HFFc6 (cell line): ENCODE measurements at places on chromosomes 11 and 22.

DNA sequence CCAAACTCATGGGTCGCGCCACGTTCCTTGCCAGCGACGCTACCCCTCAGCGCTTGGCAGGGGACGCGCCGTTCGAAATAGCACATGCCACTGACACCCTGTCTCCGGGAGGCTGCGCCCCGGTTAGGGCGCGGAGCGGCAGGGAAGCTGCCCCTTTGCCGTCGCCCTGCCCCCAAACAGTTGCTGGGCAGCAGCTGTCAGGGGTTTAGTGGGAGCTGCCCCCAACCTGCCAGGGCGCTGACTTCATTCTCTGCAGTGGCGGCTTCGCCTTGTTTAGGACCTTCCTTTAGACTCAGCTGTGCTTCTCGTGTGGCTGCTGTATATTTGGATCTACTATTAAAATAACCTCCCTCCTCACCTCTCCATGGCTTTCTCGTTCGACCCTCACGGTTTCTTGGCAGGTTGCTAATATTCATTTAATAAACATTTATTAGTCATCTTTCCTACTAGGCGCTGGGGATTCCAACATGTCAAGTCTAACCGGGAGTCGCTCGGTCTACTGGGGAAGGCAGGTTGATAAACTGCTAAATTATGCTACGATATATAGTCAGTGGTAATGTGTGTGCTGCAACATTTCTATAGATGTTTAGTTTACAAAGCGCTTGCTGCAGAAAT, 782 bp downstream of the TMEM109 start:
- DNase-seq: no peak

GRCh38 chr11:75233754-75234172, 6.8 kb upstream of the TPBGL start:
- DNase-seq: peak; percentile 56

DNA sequence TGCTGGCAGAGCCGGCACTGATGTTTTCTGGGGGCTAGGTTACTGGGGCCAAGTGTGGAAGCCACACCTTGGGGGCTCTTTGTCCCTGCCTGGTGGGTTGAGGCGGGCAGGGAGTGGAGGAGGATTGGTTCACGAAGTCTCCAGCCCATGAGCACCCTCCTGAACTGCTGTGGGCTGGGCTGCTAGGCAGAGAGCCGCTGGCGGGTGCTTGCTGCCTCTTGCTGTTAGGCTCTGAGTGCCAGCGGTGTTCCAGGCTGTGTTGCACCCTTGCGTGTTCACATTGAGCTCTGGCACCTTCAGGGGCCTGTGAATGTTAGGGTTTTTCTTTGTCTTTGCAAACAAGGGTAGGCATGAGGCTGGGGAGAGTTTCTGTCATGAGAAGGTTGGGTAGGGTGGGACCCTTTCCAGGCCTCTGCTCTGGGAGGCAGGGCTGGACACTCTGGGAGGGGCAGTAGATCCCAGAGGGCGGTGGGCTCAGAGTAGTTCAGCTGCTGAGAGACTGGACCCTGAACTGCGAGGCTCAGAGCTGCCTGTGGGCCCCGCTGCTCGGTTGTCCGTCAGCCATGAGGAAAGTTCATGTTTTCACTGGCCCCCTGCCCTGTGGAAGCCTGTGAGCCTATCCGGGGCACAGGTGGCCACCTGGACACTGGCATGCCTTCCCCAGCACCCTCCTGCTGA, 24.0 kb upstream of the TMEM191C start:
- no peak for DNase-seq

GRCh38 chr11:57413681-57414080, 13.2 kb downstream of the SLC43A3 start:
- DNase-seq: no peak

- no peak for DNase-seq
Observed at GRCh38 chr11:122872046-122872445, 10.5 kb upstream of the JHY start.

GRCh38 chr22:29661336-29661735, 57.9 kb downstream of the NF2 start:
- no peak for DNase-seq

DNA sequence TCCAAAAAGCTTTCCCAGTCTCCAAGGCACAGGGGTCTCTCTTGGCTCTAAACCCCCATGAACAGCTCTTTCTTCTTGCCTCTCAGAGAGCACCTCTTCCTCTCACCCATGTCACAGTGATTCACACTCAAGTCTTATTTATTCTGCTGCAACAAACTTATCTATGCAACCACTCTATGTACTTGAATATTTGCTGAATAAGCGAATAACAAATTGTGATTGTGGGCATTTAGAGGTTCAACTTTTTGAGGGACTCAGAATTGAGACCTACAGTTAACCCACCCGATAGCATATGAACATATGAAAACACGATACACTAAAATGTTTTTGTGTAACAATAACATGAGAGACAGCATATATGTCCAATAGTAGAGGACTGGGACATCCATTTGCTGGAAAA, 137.1 kb upstream of the NARS2 start:
- DNase-seq: no peak

DNA sequence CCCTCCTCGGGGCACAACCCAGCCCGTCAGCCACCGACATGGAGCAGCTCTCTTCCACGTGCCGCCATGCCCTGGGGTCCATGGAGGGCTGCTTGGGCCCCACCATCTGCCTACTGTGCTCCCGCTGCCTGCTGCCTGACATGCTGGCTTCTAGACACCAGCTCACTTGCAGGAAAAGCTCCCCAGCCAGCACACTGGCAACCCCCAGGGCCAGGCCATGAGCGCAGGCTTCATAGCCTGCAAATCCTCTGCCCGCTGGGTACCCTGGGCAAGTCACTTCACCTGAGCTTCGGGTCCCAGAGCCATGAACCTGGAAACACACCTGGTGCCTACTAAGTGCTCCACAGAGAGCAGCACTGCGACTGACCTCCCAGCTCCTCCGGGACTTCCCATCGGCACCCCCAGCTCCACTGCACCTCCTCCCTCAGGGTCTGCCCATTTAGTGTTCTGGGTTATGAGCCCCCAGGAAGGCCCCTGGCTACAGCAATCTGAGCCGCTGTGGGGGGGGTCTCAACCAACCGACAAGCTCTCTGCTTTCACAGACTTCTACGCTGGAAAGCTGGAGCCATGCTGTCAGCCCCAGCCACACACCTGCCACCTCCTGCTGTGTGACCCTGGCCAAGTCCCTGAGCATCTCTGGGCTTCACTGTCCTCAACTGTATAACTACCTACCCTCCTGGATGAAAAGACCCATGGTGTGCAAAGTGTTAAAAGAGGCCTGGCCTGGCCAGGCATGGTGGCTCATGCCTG, 139.2 kb downstream of the CRYBB2 start:
- no peak for DNase-seq

GRCh38 chr11:69422645-69423044, 58.8 kb upstream of the LINC01488 start:
- DNase-seq: no peak

DNA sequence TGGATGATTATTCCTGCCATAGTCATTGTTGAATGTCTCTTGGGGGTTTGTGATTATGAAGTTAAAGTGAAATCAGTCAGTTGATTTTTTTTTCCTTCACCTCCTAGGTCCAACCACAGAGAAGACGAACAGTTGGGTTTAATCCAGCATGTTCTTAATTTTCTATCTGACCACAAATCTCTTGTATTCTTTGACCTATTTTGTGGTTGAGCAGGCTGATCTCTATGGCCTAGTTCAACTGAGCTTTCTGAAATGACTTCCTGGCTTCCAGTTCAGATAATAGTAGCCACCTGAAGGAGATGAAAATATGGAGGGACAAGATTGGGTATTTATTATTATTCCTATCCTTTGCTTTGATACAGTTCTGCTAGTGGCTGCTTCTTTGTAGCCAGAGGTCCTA, 5.2 kb upstream of the OR56A5 start:
- no peak for DNase-seq

GRCh38 chr22:22400099-22400498, 108.4 kb downstream of the ZNF280B start:
- no peak for DNase-seq

DNA sequence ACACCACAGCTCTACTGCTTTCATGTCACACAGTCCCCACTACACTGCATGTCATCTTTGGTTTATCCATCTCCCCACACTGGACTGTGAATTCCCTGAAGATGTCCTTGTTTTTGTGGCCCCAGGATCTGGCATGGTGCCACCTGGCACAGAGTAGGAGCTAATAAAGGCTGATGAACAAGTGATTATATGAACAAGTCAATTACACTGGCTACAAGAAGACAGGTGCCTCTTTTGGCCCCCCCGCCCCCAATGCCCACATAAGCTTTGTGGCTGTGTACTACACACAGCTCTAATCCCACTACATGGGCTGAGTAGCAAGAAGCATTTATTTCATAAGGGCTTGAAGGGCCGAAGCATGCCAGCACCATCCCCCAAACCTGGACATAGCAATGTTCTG, 24.7 kb downstream of the PLEKHA7 start:
- DNase-seq: no peak

GRCh38 chr11:45060707-45061106, 85.7 kb upstream of the PRDM11 start:
- no peak for DNase-seq

GRCh38 chr11:111066846-111067245, 178.7 kb upstream of the POU2AF2 start:
- DNase-seq: no peak

DNA sequence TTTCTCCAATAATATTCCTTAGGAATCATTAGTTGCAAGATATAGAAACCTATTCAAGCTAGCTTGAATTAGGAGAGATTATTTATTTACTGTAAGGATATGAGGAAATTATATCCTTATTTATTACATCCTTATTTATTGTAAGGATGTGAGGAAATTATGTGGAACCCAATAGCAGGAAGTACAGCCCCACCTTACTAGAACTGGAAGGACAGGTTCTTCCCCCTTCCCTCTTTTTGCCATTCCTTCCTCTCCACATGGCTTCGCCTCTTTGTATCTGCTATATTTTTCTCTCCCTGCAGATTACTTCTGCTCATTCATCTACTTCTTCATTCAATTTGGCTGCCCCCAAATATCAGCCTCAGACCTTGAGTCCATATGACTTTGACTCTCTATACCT, 49.5 kb upstream of the B3GNT6 start:
- no peak for DNase-seq

GRCh38 chr22:49637255-49637760, 190.4 kb downstream of the BRD1 start:
- no peak for DNase-seq

DNA sequence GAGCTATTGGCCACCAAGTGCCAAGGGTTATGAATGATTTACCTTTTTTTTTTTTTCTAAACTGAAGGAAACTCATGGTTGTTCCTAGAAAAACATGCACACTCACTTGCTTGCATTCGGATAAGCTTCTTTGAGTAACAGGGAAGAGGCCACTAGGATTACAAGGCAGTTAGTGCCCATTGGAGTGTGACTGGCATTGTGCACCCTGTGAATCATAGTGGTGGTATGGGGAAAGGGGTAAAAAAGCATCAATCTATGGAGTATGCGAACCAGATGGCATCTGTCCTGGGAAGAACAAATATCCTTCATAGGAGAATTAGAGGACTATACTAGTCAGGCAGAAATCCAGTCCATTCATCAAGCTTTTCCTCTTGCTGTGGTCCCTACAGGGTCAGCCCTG, 24.2 kb downstream of the CD44 start:
- no peak for DNase-seq

GRCh38 chr22:40660730-40661129, 18.6 kb upstream of the MCHR1 start:
- no peak for DNase-seq

DNA sequence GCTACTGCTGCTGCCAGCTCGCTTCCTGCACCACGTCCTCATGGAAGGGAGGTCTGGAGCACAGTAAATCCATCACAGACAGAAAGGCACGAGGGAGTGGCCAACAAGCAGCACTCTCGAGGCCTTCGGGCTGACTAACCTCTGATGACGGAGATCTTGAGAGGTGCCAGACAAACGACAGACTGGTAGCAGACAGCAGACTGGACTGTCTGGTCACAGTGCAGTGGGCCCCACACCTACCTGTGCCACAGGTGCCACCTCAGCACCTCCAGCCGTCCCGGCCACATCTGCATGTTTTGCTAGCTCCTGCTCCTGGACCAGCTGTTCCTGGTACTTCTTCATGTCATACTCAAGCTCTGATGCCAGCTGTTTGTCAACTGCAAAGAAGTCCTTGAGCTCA, 64.1 kb downstream of the NCAPD3 start:
- DNase-seq: no peak

DNA sequence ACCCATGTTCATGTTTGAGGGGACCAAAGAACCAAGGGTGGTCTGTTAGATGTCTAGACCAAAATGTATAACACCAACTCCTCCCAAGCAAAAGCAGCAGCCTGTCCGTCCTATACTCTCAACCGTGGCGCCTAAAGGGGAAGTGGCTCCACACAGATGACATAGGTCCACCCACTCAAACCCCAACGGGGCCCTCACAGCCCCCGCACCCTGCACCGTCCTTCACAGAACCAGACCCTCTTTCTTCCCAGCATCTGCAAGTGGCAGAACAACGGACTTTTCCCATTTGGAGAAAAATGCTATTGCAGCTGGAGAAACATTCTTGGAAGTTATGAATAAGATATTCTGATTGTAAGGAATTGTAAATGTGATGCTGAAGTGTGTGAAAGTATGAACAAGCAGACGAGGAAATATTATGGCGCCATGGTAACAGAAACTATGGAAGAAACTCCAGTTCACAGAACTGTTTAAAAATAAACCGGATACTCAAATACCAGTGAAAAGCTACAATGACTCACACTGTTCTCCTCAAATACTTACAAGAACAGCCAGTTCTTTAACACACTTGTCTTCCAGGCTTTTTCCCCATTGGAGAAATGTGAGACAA, 76.5 kb upstream of the ARFGAP3 start:
- DNase-seq: peak; percentile 96

GRCh38 chr11:12118949-12119348, 8.6 kb downstream of the MICAL2 start:
- no peak for DNase-seq

DNA sequence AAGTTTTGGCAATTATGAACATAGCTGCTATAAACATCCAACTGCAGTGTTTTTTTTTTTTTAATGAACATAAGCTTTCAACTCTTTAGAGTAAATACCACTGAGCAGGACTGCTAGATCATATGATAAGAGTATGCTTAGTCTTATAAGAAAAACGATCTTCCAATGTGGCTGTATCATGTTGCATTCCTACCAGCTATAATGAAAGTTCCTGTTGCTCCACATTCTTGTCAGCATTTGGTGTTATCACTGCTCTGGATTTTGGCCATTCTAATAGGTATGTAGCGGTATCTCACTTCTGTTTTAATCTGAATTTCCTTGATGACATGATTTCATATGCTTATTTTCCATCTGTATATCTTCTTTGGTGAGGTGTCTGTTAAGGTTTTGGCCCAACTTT, 50.4 kb downstream of the PDGFD start:
- DNase-seq: no peak

DNA sequence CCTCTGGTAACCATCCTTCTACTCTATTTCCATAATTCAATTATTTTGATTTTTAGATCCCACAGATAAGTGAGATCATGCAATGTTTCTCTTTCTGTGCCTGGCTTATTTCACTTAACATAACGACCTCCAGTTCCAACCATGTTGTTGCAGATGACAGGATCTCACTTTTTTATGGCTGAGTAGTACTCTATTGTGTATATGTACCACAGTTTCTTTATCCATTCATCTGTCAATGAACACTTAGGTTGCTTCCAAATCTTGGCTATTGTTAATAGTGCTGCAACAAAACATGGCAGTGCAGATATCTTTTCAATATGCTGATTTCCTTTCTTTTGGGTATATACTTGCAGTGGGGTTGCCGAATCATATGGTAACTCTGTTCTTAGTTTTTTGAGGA, 286.4 kb upstream of the C11orf87 start:
- no peak for DNase-seq
